ENCODE measurements at places on chromosomes 6 and 20.

DNA sequence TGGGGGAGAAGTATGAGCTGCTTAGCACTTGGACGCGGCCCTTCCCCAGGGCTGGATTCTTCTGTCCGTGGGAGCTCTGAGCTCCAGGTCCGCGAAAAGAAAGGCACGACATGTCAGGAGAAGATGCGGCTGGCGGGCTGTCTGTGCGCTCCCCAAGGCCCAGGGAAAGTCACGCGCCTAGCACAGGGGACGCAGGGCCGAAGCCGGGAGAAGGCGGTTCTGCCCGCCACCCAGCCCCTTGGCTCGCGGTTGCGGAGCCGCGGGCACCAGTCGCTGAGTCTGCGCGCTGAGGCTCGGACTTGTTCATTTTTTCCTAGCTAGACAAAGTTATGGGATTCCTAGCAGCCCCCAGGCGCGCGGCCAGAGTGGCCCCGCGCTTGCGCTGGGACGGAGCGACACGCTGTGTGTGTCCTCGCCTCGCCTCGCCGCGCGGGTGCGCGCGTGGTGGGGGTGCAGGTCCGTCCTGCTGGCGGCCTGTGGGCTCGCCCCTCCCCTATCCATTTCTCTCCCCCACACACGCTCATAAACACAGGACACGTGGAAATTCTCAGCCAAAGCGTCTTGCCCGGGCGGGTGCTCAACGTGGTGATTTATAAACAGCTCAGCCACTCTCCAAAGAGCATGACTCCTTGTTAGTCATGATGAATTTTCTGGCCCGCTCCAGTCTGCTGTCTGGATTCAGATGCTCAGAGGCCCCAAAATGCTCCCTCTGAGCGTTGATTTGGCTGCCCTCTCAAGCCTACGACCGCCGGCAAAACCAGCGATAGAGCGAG lies 1.9 kb upstream of the POU3F2 start:
- H3K36me3 ChIP-seq = no peaks in the 10 kb centered on the region
- no peak for DNase-seq
- peaks cover 99% of the 10 kb centered on the region for H3K27me3 ChIP-seq
- H3K27ac ChIP-seq = no peak overlapping the region

- H3K4me1 ChIP-seq = no peaks in the 10 kb centered on the region
- DNase-seq = no peak
- H3K4me3 ChIP-seq = no peak overlapping the region
Measured at GRCh38 chr6:31785475-31785874, 8.3 kb upstream of the VWA7 start.

DNA sequence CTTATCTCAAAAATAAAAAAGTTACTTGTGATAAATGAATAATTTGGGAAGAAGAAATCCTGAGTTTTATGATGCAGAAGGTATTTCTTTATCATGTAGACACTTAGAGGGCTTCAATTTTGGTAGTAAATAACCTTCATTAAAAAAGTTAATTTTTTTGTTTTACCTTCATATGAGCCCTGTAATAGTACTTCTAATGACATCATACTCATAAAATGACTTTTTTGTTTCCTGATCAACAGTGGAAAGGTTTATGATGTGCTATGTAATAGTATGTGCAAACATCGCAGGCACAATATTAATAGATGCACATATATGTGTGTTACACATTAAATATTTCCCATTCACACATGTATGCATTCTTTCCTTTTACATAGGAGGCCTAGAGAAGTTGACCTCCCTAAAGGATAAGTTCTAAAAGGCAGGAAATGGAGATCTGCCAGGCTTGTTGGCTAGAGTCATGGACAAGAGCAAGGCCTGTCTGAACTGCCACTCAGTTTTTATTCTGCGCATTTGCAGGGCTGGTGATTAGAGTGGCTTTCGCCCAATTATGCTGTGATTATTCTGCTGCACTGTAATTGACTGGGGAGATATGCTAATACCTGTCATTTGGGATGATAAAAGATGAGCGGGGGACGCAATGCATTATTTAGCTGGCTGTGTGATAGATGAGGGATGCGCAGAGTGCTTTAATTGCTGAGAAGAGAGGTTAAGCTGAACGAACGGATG lies 272.6 kb downstream of the TMEM242 start:
- no peak overlapping the region for H3K27ac ChIP-seq
- H3K27me3 ChIP-seq = no peaks in the 10 kb centered on the region
- H3K4me3 ChIP-seq = no peak overlapping the region
- no peaks in the 10 kb centered on the region for H3K4me1 ChIP-seq
- DNase-seq = no peak
- no peaks in the 10 kb centered on the region for H3K36me3 ChIP-seq

DNA sequence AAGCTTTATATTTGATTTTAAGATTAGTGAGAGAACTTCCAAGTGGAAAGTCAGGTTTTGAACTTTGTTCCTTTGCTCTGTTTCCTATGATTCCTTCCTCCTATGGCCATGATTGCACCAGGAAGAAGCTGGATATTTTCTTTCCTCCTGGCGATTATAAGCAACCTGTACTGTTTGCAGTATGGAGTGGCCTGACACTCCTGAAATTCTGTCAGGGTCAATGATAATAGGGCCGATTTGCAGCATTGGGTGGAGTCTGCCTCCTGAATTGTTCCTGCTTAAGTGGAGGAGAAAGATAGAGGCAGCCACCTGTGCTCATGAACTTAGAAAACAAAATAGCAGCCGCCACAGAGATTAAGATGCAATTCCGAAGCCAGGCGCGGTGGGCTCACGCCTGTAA lies 9.8 kb upstream of the FAM217A start:
- no peak overlapping the region for H3K4me3 ChIP-seq
- H3K4me1 ChIP-seq = peaks cover 38% of the 10 kb centered on the region
- H3K27ac ChIP-seq = peak overlapping the region; percentile 86
- peak; percentile 48 for DNase-seq
- no peaks in the 10 kb centered on the region for H3K36me3 ChIP-seq
- no peaks in the 10 kb centered on the region for H3K27me3 ChIP-seq

Data from transverse colon (tissue), 4 donors.